Inflammatory macrophage treated with lipopolysaccharide for 4 hours (primary cell): ENCODE measurements at places on chromosomes 7 and 10.

DNA sequence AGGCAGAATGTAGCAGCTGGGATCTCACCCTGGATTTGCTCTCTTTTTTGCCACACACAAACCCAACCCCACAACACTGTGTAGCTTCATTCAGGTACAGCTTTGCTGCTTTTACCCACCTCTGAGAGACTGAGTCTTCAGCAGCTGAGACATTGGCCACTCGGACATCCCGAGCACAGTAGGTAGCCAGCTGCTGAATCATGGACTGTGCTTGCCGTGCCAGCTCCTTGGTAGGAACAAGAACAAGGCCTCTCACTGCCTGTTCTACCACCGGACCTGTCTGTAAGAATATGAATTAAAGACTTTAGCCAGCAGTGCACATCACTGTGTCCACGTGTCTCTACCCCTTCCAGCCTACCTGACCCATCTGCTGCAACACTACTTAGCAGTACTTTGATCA, 937 bp downstream of the DDX56 start:
- no peak for DNase-seq

DNA sequence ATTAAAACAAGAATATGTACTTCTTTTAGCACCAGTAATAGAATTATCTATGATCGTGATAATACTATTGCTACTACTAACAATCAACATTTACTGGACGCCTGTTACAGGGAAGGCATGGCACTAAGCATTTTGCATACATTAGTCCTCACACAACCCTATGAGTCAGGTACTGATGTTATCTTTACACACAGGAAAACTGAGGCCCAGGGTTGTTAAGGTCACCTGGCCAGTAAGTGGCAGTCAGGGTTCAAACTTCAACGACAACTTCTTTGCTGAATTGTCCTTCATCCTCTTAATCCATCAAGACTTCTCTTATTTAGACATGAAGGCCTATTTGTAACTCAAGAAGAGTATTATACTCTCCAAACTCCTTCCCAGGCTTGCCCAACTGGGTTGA, 41.9 kb upstream of the ACSL5 start:
- no peak for DNase-seq

- DNase-seq: no peak
Measured at GRCh38 chr7:67619175-67619574, 622.5 kb downstream of the TYW1 start.

- no peak for DNase-seq
Measured at GRCh38 chr10:6581778-6582228, 1.7 kb upstream of the PRKCQ start.

- no peak for DNase-seq
Measured at GRCh38 chr7:18626086-18626485, 130.5 kb downstream of the HDAC9 start.

DNA sequence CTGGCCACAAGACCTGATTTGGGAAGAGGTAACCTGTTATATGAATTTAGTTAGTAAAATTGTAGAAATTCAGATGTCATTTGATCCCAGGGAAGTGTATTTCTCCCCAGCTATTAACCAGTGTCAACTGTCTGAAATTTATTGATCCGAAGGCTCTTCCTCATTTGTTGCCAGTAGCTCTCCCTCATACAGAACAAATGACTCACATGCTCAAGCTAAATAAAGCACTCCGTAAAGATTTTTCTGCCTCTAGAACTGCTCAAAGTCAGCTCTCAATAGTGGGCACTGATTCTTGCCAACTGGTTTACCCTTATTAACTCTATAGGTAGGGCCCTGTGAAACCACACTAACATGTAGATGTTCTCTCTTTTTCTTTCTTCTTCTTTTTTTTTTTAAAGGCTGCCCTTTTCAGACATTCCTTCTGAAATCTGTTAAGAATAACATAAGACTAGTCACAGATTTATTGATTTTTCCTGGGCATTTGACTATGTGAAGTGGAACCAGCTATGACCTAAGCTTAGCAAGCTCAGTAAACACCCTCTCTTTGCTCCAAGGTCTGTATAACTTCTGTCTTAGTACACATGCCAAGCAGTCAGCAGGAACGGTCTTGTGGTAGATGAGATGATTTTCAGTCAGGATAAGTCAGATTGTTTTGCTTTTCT, 21.8 kb downstream of the RPA3 start:
- no peak for DNase-seq

GRCh38 chr10:102452672-102453340, 1.5 kb upstream of the C10orf95 start:
- DNase-seq: peak; percentile 97

- DNase-seq: no peak
Measured at GRCh38 chr7:2774280-2774679, 69.8 kb downstream of the GNA12 start.

- no peak for DNase-seq
Measured at GRCh38 chr7:36148422-36149065, 4.5 kb upstream of the EEPD1 start.

- DNase-seq: no peak
Measured at GRCh38 chr10:31830887-31831286, 97.7 kb downstream of the ARHGAP12 start.
